PC-9 (cell line): ENCODE measurements at places on chromosomes 13 and 19.

GRCh38 chr19:41601771-41602170, 25.1 kb downstream of the CEACAM4 start:
- no peak for DNase-seq

GRCh38 chr19:52557231-52557995, 12.7 kb upstream of the ZNF701 start:
- DNase-seq = no peak

GRCh38 chr13:67227131-67227983, 2.8 kb downstream of the PCDH9 start:
- DNase-seq = no peak

- no peak for DNase-seq
Measured at GRCh38 chr13:101474419-101474957, 22.0 kb downstream of the ITGBL1 start.

GRCh38 chr19:7376151-7376852, 27.6 kb downstream of the ARHGEF18 start:
- DNase-seq = peak; percentile 79

GRCh38 chr13:96629331-96629730, 364.9 kb downstream of the OXGR1 start:
- DNase-seq = no peak

DNA sequence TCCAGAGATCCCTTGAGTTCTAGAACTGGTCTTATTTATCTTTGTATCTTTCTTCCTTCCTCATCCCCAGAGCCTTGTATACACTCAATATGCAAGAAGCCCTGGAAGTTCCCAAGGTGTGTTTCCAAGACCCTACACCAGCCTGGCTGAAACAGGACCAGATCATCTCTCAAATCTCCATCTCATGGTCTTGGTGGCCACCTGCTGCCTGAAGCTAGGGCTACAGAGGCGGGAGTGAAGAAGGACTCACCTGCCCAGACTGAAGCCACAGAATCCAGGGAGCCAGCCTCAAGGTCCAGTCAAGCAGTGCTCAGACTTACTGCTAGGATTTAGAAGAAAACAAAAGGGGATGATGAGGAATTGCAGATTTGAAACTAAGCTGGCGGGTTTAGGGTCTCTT, 6.1 kb upstream of the CYSLTR2 start:
- DNase-seq = no peak

GRCh38 chr19:48123907-48124651, 13.5 kb upstream of the PLA2G4C start:
- no peak for DNase-seq
